ENCODE measurements at places on chromosomes 13 and 19. TPM values are rescaled to one million over a fixed set of nuclear protein-coding genes. Genes with fewer than 3 reads are reported as not detected.

DNA sequence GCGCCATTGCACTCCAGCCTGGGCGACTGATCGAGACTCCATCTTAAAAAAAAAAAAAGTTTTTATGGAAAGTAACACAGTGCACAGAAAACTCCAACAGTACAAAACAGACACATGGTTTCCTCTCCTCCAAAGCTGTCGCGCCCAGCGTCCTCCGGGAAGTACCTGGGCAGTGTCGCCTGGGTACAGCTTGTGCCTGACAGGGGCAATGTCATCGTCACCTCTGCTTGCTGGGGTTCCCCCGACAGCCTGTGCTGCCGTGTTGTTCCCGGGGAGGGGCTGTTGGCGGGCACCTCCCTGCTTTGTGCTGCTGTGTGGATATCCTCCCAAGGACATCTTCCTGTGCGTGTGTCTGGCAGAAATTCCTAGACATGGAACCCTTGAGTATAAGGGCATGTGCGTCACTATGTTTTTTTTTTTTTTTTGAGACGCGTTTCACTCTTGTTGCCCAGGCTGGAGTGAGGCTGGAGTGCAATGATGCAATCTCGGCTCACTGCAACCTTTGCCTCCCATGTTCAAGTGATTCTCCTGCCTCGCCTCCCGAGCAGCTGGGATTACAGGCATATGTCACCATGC, 2.4 kb upstream of the F2RL3 start:
- no peak overlapping the region for H3K4me3 ChIP-seq
- no peak overlapping the region for H3K27ac ChIP-seq
- H3K36me3 ChIP-seq: peaks cover 2% of the 10 kb centered on the region
- no peak for DNase-seq
- no peaks in the 10 kb centered on the region for H3K27me3 ChIP-seq
- peaks cover 9% of the 10 kb centered on the region for H3K4me1 ChIP-seq

NDUFA7 gene
- total RNA-seq: 22.3 TPM

DNA sequence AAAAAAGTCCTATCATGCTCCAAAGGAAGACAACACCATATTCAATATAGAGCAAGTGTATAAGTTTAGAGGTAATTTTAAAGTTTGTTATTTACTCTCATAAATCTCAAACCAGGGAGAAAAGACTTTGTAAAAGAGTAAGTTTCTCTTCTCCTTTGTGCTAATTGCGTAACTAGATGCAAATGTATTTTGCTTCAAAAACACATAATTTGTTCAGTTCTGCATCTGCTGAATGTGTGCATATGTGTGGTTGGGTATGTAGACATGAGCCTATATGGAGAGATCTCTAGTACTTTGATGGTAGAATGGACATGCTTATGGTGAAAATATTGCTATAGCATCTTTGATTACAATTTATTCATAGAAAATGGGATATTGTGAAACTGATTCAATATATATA, 17.8 kb upstream of the MIR17HG start:
- DNase-seq: no peak
- H3K4me3 ChIP-seq: no peak overlapping the region
- H3K27me3 ChIP-seq: no peaks in the 10 kb centered on the region
- H3K36me3 ChIP-seq: no peaks in the 10 kb centered on the region
- no peaks in the 10 kb centered on the region for H3K4me1 ChIP-seq

- no peak overlapping the region for H3K4me3 ChIP-seq
- peaks cover 17% of the 10 kb centered on the region for H3K27me3 ChIP-seq
- DNase-seq: no peak
- no peak overlapping the region for H3K27ac ChIP-seq
- H3K36me3 ChIP-seq: peaks cover 22% of the 10 kb centered on the region
- H3K4me1 ChIP-seq: peaks cover 45% of the 10 kb centered on the region
These were observed 15.1 kb downstream of the TM6SF2 start for GRCh38 chr19:19257836-19258588.

DNA sequence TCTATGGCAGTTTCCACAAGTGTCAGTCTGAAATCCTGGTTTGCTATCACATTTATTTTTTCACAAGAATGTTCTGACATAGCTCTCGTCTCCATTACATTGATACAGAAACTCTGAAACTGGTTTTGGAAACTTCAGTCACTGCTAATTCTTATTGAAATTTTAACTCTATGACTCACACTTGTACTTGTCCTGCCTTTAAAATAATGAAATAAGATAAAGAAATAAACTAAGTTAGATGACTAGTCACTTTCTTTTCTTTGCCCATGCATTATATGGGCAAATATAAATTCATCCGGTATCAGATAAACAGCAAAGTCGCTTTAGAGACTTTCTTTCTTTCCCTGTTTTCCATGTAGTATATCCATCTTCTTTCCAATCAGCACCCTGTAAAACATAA, 257.5 kb downstream of the PCDH9 start:
- H3K27ac ChIP-seq: no peak overlapping the region
- no peaks in the 10 kb centered on the region for H3K4me1 ChIP-seq
- no peaks in the 10 kb centered on the region for H3K27me3 ChIP-seq
- DNase-seq: no peak
- H3K36me3 ChIP-seq: no peaks in the 10 kb centered on the region

GRCh38 chr19:41416194-41416674, 10.9 kb downstream of the B3GNT8 start:
- peaks cover 10% of the 10 kb centered on the region for H3K4me1 ChIP-seq
- no peak for DNase-seq
- no peaks in the 10 kb centered on the region for H3K27me3 ChIP-seq
- no peak overlapping the region for H3K27ac ChIP-seq

DNA sequence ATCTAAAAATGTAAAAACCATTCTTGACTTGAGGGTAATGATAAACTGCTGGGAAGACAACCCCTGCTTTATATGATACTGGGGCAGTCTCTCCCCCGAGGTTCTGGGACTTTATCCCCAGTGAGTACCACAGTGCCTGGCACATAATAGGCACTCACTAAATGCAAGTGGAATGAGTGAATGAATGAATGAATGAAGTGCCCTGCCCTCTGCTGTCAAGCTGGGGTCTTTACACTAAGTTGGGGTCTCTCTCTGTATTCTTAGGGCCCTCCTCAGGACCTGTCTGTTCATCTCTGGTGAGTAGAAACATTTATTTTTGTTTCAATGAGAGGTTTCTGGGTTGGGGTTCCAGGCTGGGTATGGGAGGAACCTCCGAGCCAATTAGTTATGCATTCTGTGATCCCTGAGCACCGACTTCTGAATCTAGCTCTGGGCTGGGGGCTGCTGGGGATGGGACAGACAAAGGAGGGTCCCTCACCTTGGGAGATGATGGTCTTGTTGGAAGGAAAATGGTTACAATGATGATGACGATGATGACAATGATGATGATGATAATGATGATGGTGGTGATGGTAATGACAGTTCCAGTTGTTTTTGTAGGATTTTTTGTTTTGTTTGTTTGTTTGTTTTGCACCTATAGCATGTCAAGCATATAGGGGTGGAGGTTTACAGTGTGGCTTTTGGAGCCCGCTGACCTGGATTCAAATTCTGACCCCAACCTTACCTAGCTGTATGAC, 44.3 kb upstream of the ADGRE1 start:
- H3K4me3 ChIP-seq: no peak overlapping the region
- no peaks in the 10 kb centered on the region for H3K27me3 ChIP-seq
- H3K36me3 ChIP-seq: no peaks in the 10 kb centered on the region
- no peak overlapping the region for H3K27ac ChIP-seq

GRCh38 chr13:37383046-37383445, 215.5 kb downstream of the POSTN start:
- no peaks in the 10 kb centered on the region for H3K27me3 ChIP-seq
- H3K36me3 ChIP-seq: no peaks in the 10 kb centered on the region
- no peak overlapping the region for H3K27ac ChIP-seq
- no peaks in the 10 kb centered on the region for H3K4me1 ChIP-seq

WTIP gene
- 17.3 TPM for total RNA-seq

PDE4C gene
- total RNA-seq: 0.88 TPM

SHANK1 gene
- 17.6 TPM for total RNA-seq

- H3K4me1 ChIP-seq: peaks cover 26% of the 10 kb centered on the region
- H3K4me3 ChIP-seq: peak overlapping the region; percentile 83
- H3K27me3 ChIP-seq: peaks cover 3% of the 10 kb centered on the region
- peak overlapping the region; percentile 98 for H3K27ac ChIP-seq
- H3K36me3 ChIP-seq: peaks cover 20% of the 10 kb centered on the region
- DNase-seq: no peak
These were observed 3.1 kb downstream of the SLITRK5 start for GRCh38 chr13:87674247-87674738.

ZNF568 gene
- total RNA-seq: 40.5 TPM

- no peaks in the 10 kb centered on the region for H3K27me3 ChIP-seq
- no peaks in the 10 kb centered on the region for H3K4me1 ChIP-seq
- H3K4me3 ChIP-seq: no peak overlapping the region
- H3K27ac ChIP-seq: no peak overlapping the region
- H3K36me3 ChIP-seq: peaks cover 57% of the 10 kb centered on the region
These were observed 22.1 kb downstream of the ADPRHL1 start for GRCh38 chr13:113431171-113431570.

- peaks cover 2% of the 10 kb centered on the region for H3K27me3 ChIP-seq
- no peaks in the 10 kb centered on the region for H3K36me3 ChIP-seq
- DNase-seq: no peak
- peaks cover 8% of the 10 kb centered on the region for H3K4me1 ChIP-seq
- no peak overlapping the region for H3K4me3 ChIP-seq
- H3K27ac ChIP-seq: no peak overlapping the region
These were observed 11.4 kb upstream of the FUT5 start for GRCh38 chr19:5881543-5882299.

CRLF1 gene
- total RNA-seq: 3.1 TPM

GRCh38 chr13:100855151-100855550, 180.6 kb upstream of the TMTC4 start:
- peaks cover 3% of the 10 kb centered on the region for H3K4me1 ChIP-seq
- DNase-seq: no peak
- H3K4me3 ChIP-seq: no peak overlapping the region
- no peak overlapping the region for H3K27ac ChIP-seq
- no peaks in the 10 kb centered on the region for H3K36me3 ChIP-seq

CEACAM7 gene
- not detected for total RNA-seq

- H3K4me1 ChIP-seq: peaks cover 10% of the 10 kb centered on the region
- no peaks in the 10 kb centered on the region for H3K27me3 ChIP-seq
- H3K36me3 ChIP-seq: no peaks in the 10 kb centered on the region
These were observed 14.6 kb downstream of the CBLC start for GRCh38 chr19:44792281-44792680.

GRCh38 chr19:35267818-35268535, 785 bp upstream of the USF2 start:
- H3K4me3 ChIP-seq: peak overlapping the region; percentile 71
- peaks cover 48% of the 10 kb centered on the region for H3K36me3 ChIP-seq
- no peaks in the 10 kb centered on the region for H3K27me3 ChIP-seq
- H3K4me1 ChIP-seq: peaks cover 36% of the 10 kb centered on the region
- peak overlapping the region; percentile 87 for H3K27ac ChIP-seq

GRCh38 chr13:105783261-105783660, 752.2 kb downstream of the EFNB2 start:
- no peak for DNase-seq
- no peak overlapping the region for H3K4me3 ChIP-seq
- no peaks in the 10 kb centered on the region for H3K36me3 ChIP-seq
- no peaks in the 10 kb centered on the region for H3K27me3 ChIP-seq

- no peak overlapping the region for H3K27ac ChIP-seq
- peaks cover 42% of the 10 kb centered on the region for H3K4me1 ChIP-seq
- no peaks in the 10 kb centered on the region for H3K27me3 ChIP-seq
- H3K36me3 ChIP-seq: peaks cover 9% of the 10 kb centered on the region
These were observed 419 bp downstream of the KDM4B start for GRCh38 chr19:4969292-4969771.

- no peaks in the 10 kb centered on the region for H3K4me1 ChIP-seq
- H3K4me3 ChIP-seq: no peak overlapping the region
- H3K36me3 ChIP-seq: no peaks in the 10 kb centered on the region
These were observed 431.8 kb upstream of the SGCG start for GRCh38 chr13:22748866-22749577.

- no peaks in the 10 kb centered on the region for H3K27me3 ChIP-seq
- peaks cover 10% of the 10 kb centered on the region for H3K36me3 ChIP-seq
- H3K27ac ChIP-seq: peak overlapping the region; percentile 82
- peaks cover 52% of the 10 kb centered on the region for H3K4me1 ChIP-seq
- H3K4me3 ChIP-seq: peak overlapping the region; percentile 70
- DNase-seq: peak; percentile 87
These were observed 8.8 kb downstream of the FXYD3 start for GRCh38 chr19:35124098-35125060.

DNA sequence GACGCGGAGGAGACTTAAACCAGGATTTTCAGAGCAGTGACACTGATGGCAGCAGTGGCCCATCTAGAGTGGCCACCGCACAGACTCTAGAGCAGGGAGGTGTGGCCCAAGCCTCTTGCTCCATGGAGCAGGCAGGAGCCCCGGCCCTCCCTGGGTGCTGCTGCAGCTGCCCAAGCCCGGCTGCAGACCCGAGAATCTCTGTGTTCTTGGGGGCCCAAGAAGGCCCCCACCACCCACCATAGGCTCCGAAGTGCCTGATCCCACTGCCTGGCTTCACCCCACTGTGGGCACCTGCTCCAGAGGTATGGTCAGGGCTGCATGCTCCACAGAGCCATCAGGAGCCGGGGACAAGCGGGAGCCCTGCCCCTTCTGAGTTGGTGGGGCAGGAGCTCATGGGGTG, 36.1 kb downstream of the CEP89 start:
- no peak overlapping the region for H3K27ac ChIP-seq
- no peaks in the 10 kb centered on the region for H3K27me3 ChIP-seq
- peaks cover 71% of the 10 kb centered on the region for H3K36me3 ChIP-seq
- no peaks in the 10 kb centered on the region for H3K4me1 ChIP-seq
- H3K4me3 ChIP-seq: no peak overlapping the region

DNA sequence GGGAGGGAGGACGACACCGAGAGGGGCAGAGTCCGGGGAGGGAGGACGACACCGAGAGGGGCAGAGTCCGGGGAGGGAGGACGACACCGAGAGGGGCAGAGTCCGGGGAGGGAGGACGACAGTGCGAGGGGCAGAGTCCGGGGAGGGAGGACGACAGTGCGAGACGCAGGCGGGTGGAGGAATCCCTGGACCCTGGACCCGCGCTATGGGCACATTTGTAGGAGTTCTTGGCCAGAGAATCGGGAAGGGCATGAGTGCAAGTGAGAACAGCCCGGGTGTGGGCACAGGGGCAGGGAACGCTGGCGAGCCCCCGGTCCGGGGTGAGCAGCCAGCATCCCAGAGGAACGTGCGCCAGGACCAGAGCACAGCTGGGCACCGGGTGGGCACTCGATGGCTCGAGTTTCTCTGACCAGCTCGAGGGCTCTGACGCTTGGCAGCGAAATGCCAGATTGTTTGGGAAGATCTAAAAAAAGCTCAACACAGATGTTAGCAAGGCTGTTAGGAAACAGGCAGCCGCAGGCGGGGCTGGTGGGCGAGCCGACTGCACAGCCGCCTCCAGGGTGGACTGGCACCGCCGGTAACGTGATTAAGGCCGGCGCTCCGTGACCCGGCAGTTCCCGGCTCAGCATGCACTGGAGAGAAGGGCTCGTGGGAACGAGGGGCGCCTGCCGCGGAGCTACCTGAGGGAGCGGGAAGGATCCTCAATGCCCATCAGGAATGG, 17.9 kb upstream of the C2CD4C start:
- no peak overlapping the region for H3K27ac ChIP-seq
- H3K36me3 ChIP-seq: peaks cover 62% of the 10 kb centered on the region
- DNase-seq: no peak
- no peak overlapping the region for H3K4me3 ChIP-seq
- no peaks in the 10 kb centered on the region for H3K27me3 ChIP-seq
- peaks cover 10% of the 10 kb centered on the region for H3K4me1 ChIP-seq

- H3K27ac ChIP-seq: no peak overlapping the region
- no peaks in the 10 kb centered on the region for H3K4me1 ChIP-seq
- peaks cover 63% of the 10 kb centered on the region for H3K36me3 ChIP-seq
- no peaks in the 10 kb centered on the region for H3K27me3 ChIP-seq
These were observed 9.5 kb upstream of the MED26 start for GRCh38 chr19:16637535-16637934.

Data from spinal cord (tissue), 10 donors.